ENCODE measurements at places on chromosomes 2 and 18.

GRCh38 chr2:187453078-187453641, 5.1 kb upstream of the CALCRL start:
- no peak for DNase-seq

- DNase-seq: no peak
Measured at GRCh38 chr18:74064510-74064909, 83.1 kb downstream of the FBXO15 start.

GRCh38 chr2:190407246-190407661, 901 bp upstream of the MFSD6 start:
- DNase-seq: no peak

GRCh38 chr18:12254136-12254819, at the start of gene CIDEA:
Gene CIDEA (plus strand): TSS chr18:12254361. CDS start chr18:12254384, 23 bp downstream.
- DNase-seq: no peak

GRCh38 chr2:69933839-69934613, 19.1 kb downstream of the MXD1 start:
- DNase-seq: no peak

GRCh38 chr2:187853381-187853791, 299.2 kb upstream of the TFPI start:
- no peak for DNase-seq

DNA sequence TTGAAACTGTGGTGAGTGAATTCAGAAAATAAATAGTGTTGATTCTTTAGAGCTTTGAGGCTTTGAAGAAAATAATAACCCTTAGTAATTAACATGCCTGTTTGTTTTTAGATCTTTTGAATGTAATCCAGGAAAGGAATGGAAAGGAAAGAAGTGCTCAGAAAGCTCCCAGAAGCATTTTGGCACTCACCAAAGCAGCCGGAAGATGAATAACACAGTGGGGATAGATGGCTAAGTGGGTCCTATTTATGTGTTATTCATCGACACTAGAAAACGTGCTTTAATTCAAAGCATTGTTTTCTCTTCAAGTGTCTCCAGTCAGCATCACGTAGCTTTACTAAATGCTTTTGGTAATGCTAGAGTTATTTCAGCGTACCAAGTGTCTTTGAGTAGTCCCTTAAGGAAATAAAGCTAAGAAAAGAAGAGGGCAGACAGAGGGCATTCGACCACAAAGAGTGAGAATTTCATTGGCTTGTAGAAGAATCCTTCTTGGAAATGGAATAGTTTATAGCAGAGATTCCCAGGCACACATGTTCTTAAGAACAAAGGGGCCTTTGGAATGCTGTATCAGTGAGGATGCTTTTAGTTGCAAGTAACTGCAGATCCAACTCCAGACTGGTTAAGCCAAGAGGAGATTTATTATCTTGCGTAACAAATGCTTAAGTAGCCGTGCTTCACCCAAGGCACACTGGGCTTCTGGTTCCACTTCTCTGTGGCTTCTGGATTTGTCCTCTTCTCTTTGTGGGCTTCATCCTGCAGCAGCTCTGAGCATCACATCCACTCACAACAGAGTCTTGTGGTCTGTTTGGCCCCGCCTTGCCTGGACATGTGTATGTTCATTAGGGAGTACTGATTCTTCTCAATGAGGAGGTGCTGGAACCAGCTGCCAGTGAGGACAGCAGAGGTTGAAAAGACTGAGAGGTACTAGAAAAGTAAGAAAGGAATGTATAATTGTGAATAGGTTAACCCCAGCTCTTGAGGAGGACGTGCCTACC, 63.6 kb upstream of the LTBP1 start:
- DNase-seq: no peak

- DNase-seq: no peak
Measured at GRCh38 chr2:109638795-109639194, 24.6 kb downstream of the SOWAHC start.

- DNase-seq: no peak
Measured at GRCh38 chr2:168624028-168624427, 168.0 kb downstream of the CERS6 start.

DNA sequence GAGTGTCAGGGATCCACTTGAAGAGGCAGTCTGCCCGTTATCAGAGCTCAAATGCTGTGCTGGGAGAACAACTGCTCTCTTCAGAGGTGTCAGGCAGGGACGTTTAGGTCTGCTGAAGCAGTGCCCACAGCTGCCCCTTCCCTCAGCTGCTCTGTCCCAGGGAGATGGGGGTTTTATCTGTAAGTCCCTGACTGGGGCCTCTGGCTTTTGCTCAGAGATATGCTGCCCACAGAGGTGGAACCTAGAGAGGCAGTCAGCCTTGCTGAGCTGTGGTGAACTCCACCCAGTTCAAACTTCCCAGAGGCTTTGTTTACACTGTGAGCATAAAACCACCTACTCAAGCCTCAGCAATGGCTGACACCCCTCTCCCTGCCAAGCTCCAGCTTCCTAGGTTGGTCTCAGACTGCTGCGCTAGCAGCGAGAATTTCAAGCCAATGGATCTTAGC, 38.1 kb downstream of the PLEK start:
- no peak for DNase-seq

DNA sequence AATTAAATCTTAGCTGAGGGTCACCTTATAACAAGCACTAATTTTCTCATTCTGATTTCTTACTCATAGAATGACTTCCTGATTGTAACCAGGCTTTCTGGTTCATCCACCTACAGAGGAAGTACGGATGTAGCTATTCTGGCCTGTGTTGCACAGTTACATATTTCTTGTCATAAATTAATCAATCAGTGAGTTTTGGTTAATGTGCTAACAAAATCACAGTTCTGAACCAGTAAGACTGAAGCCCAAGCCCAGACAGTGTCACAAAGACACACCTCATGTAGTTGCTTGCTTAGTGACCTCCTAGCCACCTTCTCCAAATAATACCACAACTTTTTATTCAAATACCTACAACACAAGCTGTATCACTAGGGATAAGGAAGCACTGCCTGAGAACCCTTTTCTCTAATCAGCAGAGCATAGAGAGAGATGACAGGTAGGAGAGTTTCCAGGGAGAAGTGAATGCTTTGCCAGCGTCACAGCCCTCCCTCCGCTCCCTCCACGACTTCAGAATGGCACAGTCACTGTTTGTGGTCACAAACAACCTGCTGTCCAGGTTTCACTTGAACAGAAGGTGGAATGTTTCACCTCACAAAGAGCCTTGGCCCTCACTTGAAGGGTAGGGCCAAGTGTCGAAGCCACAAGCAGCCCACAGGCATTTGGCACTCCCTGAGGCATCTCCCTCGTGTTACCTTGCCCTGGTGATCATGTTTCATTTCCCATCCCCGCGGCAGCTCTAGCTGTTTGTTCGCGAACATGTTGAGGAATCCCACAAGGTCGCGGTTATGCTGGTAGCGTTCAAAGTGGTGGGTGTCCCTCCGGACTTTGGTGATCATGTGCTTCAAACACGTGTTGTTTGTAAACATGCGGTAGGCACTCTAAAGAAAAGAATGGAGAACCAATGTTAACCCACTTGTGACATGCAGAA, 120.8 kb upstream of the STK17B start:
- DNase-seq: no peak

- no peak for DNase-seq
Measured at GRCh38 chr18:63881851-63882250, 5.7 kb upstream of the SERPINB2 start.

DNA sequence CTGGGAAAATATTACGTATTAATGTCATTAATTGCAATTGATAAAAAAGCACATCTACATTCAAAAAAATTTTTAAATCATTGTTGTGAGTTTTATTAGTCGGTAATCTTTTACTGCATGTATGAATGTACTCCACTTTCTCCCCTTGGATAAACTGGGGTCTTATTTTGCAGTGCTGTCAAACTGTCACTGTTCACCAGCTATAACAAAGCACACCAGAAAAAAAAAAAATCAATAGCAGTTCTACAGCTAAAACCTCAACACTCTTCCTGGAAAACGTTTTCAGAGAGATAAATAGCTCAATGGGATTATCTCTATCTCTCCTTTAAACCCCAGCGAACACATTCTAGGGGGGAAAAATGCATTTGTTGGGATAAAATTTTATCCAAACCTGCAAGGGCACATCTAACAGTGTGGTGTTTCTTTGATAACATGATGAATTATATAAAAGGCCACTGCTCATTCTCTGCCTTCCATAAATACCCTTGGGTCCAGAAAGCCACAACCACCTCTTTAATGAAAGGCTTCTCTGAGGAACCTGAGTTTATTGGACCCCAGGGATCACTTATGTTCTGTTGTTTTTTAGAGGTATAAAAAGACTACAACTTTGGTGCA, 219.9 kb downstream of the CDH20 start:
- no peak for DNase-seq

- no peak for DNase-seq
Measured at GRCh38 chr2:127027715-127028114, 79.2 kb downstream of the BIN1 start.

- DNase-seq: no peak
Measured at GRCh38 chr18:71998547-71999097, 545.5 kb downstream of the CBLN2 start.

GRCh38 chr18:79918615-79919011, 32.8 kb downstream of the SLC66A2 start:
- DNase-seq: no peak

DNA sequence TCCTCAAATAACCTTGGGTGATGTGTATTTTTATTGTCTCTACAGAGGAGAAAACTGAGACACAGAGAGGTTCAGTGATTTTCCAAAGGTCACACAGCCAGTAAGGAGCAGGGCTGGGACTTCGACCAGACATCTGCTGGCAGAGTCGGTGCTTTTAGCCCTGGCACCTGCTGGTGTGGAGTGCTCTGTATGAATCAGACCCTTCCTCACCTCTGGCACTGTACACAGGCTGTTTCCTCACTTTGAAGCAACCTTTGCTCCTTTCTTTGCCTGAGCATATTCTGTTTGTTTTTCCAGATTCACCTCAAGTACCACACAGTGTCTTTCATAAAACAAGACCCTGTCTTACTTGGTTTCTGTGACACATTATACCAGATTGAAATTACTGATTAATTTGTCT, 107.9 kb downstream of the DPP10 start:
- no peak for DNase-seq

DNA sequence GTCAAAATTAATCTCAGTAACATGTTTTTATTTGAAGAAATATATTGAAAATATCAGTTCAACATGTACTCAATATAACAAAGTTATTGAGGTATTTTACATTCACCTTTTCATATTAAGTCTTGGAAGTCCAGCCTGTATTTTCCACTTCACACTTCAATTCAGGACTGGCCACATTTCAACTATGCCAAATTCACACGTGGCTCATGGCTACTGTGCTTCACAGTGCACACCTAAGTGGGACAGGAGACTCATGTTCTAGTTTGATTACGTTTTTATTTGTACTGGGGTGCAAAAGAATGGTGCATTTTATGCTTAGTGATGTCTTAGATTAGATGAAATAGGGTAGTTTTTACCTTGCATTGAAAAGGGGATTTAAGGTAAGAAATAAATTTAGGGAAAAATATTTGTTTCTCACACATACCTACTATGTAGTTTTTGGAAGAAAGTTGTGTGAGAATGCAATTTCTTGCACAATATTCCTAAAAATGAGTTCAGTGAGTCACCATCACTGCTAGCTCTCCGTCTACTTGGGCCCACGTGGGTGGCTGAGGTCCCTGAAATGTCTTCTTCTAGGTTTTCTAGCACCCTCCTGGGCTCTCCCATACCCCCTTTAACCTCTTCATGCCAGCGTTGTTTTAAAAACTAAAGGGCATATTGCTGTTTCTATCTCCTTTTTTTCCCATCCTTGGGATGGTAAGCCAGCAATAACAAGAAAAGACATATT, 87.0 kb downstream of the ST6GAL2 start:
- DNase-seq: no peak

GRCh38 chr18:27862041-27862682, 314.8 kb downstream of the CDH2 start:
- no peak for DNase-seq

GRCh38 chr18:41842886-41843285, 112.1 kb upstream of the PIK3C3 start:
- no peak for DNase-seq

- no peak for DNase-seq
Measured at GRCh38 chr18:79361766-79362522, 33.8 kb upstream of the NFATC1 start.

GRCh38 chr2:101809698-101810097, 112.2 kb downstream of the MAP4K4 start:
- DNase-seq: peak; percentile 72

DNA sequence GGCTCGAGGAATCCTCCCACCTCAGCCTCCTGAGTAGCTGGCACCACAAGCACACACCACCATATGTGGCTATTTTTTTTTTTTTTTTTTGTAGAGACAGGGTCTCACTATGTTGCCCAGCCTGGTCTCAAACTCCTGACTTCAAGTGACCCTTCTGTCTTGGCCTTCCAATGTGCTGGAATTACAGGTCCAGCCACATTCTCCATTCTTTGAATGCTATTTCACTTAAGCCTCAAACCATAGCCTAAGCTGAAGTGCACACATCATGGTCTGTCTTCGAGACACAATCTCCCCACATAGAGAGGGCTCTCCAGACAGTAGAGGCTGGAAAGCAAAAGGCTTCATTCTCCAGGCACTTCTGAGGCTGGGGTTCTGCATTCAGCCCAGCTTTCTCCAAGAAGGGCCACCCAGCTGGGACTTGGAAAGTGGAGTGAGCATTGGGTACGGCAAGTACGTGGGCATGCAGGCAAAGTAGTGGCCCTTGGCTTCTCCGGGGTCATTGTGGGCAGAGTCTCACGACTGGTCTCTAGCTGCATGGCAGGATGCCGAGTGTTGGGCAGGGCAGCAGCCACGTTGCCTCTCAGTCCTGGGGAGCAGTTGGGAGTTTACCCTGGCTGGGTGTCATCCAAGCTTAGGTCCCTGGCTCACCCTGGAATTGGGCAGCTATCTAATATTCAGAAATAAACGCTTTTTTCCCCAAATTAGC, 78.2 kb upstream of the SMAD7 start:
- no peak for DNase-seq

- no peak for DNase-seq
Measured at GRCh38 chr18:62070302-62070701, 116.6 kb downstream of the PIGN start.

- peak; percentile 5 for DNase-seq
Measured at GRCh38 chr18:11857177-11857887, 6.1 kb downstream of the CHMP1B start.

GRCh38 chr2:147829106-147829505, 15.7 kb upstream of the ACVR2A start:
- DNase-seq: peak; percentile 31

DNA sequence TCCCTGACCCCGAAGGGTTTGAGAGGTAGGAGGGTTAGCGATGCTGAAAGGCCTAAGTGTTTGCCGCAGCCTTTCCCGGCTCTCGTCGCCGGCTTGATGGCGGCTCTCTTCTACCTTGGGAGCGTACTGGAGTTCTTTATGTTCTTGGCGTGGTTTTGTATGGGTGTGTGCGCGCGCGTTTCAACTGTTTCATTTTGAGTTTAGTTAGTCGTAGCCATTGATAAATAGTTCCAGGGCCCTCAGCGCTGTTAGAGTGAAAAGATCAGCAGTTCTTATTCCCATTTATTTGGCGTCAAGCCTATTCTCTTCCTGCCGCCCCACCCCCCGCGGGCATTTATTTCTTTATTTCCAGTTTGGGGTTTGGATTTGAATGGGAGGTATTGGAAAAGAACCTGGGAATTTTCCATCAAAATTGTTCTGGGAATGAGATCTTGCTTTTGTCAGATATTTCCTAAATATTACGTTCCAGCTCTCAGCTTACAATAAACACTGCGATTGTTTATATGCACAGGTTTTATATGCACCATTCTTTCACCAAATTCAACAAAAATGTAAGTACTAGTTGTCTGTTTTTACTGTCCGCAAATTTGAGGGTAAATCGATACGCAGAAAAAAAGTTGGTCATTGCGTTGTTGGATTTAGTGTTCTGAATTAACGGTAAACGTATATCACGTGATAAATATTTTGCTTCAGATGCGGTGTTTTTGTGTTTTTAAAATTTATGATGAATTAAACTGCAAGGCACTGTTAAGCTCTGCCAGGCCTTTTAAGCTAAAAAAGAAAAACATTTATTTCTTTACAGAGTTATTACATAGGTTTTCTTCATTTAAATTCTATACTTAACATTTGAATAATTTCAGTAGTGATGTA, 954 bp downstream of the CCNT2 start:
- DNase-seq: no peak
